Kidney epithelial cell (primary cell): ENCODE measurements at places on chromosomes 4 and X. TPM values are rescaled to one million over a fixed set of nuclear protein-coding genes. Genes with fewer than 3 reads are reported as not detected.

MAOB gene
- total RNA-seq = 0.89 and 1.1 TPM in 2 replicates

AMTN gene
- 0.21 TPM in 1 of 2 replicates, not detected in the other for total RNA-seq

CYSLTR1 gene
- total RNA-seq = not detected in 2 replicates

TLR6 gene
- 1.1 and 1.3 TPM in 2 replicates for total RNA-seq

GRCh38 chr4:144338148-144338547, 197.6 kb upstream of the GYPA start:
- no peak for DNase-seq

- DNase-seq = no peak
These were observed 365.4 kb upstream of the EPHA5 start for GRCh38 chr4:66035701-66036100.

DNA sequence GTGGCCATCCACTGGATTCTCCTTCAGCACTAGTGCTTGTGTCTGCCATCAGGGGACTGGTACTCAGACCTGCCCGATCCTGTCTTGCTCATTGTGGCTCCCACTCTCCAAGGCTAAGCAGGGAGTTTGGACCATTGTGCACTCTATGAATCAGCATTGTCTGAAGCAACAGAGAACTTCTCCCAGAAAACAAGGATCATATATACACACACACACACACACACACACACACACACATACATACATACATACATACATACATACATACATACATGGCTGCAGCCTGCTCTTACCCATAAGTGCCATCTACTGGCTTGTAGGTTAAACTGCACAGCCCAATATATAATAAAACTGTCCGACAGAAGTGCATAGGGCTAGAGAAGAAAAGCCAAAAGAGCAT, 345.3 kb upstream of the LCORL start:
- DNase-seq = no peak

DNA sequence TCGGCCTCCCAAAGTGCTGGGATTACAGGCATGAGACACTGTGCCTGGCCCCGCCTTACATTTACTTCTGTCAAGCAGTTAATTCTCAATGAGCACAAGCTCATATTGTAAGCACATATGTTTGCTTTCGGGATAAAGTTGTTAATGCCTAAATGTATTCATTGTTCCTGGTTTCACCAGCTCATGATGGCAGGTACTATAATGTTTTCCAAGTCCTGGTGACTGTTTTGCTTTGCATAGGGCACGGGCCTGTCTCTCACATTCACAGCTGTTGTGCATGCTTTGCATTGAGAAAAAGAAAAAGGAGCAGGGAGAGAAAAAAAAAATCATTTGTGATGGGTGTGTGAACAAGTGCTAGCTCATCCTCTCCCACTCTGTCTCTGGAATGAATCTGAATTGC, 661.2 kb upstream of the TENM3 start:
- DNase-seq = no peak

GRCh38 chr4:94660614-94661013, 97.1 kb upstream of the BMPR1B start:
- DNase-seq = no peak

DNA sequence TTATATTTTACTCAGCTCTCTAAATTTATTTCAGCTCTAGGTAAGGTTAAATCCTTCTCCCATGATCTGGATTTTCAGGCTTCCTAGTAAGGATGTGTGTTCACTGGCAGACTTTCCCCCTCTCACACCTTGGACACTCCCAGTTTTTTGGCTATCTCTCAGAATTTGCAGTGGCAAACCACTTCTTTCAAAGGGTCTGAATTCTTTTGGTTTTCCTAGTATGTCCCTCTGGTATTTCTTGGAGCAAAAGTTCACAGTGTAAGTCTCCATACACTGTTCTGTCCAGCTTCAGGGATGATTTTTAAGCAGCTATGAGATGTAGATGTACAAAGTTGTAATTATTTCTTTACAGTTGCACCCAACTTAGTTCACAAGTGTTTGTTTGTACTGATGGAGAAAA, 653.8 kb upstream of the GALNT7 start:
- no peak for DNase-seq
